ENCODE measurements at places on chromosomes 3 and 15.

GRCh38 chr15:55003965-55004873 is 192.5 kb downstream of the RSL24D1 start:
- DNase-seq, result no peak

DNA sequence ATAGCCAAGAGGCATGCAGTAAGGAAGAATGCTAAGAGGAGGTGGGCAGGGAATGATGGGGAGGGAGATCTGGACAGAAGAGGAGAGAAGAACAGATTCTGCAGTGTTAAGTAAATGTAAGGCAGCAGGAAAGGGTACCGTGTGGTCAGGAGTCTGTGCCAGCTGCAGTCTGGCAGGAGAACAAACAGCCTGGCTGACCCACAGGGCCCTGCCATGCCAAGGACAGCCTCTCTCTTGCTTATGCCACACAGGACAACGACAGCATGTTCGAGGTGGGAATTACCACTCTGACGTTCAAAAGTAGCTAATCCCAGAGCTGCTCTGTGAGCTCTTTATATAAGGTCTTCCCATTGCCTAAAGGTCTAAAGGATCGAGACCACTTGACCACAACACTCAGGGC is 31.3 kb downstream of the DAPK2 start:
- DNase-seq, result no peak

DNA sequence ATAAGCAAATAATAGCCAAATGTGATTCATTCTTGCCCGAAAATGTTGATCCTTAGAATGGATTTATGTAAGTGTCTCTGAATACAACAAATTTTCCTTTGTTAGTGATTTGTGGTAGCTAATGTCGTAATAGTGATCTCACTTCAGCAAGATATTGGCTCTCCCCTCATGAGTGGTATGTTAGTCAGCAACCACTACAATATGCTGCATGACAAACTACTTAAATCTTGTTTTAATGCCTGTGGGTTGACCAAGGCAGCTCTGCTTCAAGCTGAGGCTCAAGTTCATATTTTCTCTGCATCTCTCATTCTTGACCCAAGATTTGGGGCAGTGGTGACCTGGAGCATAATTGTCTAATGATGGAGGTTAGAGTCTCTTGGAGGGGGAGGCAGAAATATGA is 49.8 kb upstream of the GALNT15 start:
- no peak for DNase-seq

DNA sequence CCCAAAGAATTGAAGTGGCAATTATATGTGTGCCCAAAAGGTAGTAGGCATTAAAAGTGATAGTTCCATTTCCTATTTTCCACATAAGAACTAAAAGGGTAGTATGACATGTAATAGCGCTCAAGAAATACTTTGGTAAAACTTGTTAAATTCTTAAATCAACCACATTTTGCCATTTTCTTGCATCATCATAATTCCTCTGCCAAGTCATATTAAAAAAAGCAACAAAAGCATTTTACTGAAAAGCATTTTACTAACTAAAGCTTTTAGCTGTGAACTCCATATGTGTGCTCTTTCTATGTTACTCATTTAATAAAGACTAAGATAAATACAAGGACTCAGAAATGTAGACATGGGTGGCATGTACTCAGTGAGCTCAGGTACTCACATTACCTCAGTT is 70.1 kb downstream of the GPR160 start:
- DNase-seq, result no peak

DNA sequence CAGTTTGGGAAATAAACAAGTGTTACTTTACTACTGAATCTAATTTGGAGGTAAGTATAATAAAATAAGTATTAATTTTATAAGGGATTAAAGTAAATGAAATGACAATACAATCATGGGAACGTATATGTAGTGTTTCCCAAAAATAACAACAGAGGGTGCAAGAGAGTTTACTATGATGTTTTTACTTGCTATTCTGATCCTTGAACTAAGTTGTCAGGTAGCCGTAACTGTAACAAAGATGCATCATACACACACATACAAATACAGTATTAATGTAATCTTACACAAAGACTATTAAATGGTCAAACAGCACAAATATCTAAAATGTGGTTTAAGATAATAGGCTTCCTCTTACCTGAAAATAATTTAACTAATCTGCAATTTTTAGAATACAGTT is 311.4 kb downstream of the TBC1D5 start:
- DNase-seq, result no peak

DNA sequence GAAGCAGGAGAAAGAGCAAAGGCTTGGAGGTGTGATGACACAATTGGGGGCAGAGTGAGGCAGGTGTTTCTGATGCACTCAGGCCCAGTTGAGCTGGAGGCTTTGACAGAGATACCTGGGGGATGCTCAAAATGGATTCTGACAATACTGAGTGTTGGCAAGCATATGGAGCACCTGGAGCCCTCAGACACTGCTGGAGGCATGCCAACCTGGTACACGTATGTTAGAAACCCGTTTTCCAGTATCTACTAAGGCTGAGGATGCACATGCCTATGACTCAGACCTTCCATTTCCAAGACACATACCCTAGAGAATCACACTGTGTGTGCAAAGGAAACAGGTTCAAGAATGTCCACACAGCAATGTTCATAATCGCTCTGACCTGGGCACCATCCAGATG is 58.7 kb downstream of the WNT7A start:
- no peak for DNase-seq

DNA sequence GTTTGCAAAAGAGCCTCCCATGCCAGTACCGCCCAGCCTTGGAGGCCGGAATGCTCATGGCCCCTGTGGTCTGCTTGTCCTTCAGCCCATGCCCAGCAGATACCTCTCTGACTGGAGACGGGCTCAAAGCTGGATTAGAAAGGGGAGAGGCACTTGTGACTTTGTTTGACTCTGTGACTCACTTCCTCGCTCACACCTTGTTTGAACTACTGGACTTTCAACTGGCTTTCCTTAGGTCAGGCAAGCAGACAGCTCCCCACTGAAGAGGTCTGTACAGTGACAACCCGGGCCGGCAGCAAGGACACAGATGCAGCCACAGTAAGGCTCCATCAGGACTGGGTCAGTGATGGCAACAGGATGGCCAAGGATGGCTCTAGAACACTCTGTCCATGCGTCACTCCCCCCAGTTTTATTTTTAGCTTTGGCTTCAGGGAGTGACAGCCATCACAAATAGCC is 98.6 kb upstream of the ABHD17C start:
- DNase-seq, result no peak

- DNase-seq, result no peak
Observed at GRCh38 chr15:101393172-101393571, 96.3 kb downstream of the PCSK6 start.

DNA sequence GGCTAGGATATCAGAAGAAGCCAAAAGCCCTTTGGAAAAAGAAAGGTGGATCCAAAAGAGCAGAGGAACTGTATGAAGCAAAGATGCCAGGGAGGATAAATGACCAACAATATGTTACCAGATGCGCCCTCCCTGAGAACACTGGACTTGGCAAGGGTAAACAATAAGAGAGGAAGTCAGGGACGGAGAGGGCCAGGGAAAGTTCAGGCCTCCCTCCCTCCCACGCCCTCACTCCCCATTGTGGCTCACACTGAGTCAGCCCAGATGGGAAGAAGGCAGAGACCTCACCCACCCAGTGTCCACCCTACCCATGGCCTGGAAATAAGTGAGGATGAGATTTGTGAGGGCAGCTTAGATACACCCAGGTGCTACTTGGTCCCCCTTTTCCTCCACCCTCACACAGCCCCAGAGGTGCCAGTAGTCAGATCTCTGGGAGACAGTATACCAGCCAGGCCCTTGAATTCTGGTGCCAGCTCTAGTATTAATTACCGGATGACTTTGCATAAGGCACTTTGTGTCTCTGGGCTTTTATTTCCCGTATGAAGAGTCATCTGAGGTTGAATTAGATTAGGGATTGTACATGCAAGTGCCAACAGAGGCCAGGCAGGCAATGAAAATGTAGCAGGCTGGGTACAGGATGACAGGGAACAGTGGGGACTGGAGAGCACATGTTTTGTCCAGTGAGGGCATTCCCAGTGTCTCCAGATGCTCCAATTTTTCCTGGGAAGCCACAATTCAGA is 35.1 kb upstream of the FRMD4B start:
- peak; percentile 38 for DNase-seq

- DNase-seq, result no peak
Observed at GRCh38 chr3:5791558-5791957, 604.1 kb downstream of the EDEM1 start.

All from BE2C (cell line).